ENCODE measurements at places on chromosomes 16 and 17.

DNA sequence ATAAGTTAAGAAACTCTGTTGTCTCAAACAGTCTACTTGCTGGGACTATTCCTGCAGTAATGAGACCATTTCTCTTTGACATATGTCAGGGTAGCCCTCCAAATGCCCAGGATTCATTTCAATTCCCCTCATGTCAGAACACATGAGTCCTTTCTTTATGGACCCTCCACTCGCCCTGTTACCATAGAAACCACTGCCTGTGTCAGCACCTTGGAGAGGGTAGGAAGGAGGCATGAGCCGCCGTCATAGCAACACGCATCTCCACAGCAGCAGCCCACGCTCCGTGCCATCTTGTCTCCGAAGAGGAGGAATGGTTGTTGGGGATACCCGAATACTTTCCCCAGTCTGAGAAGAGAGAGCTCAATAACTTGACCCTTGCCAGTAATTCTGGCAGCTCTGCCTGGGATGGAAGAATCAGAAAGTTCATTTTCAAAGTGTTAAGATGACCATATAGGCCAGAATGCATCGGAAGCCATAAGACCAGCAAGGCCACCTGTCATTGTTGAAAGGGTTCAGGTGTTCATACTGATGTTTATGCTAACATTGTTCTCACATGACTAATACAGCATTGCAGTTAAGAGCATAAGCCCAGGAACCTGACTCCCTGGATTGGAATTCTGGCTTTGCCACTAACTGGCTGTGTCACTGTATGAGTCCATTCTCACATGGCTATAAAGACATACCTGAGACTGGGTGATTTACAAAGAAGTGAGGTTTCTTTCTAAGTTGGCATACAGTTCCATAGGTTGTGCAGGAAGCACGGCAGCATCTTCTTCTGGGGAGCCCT lies 141.3 kb downstream of the ABCC12 start:
- no peak for DNase-seq

- DNase-seq = no peak
These were observed 68.0 kb downstream of the AATF start for GRCh38 chr17:37016780-37017179.

- no peak for DNase-seq
These were observed 185.0 kb downstream of the NTN1 start for GRCh38 chr17:9206410-9206703.

- no peak for DNase-seq
These were observed 286.1 kb upstream of the PMFBP1 start for GRCh38 chr16:72458035-72458434.

GRCh38 chr17:2875608-2876007 lies 79.4 kb downstream of the RAP1GAP2 start:
- no peak for DNase-seq

GRCh38 chr16:30662449-30662848 lies 4.2 kb downstream of the FBRS start:
- DNase-seq = no peak

DNA sequence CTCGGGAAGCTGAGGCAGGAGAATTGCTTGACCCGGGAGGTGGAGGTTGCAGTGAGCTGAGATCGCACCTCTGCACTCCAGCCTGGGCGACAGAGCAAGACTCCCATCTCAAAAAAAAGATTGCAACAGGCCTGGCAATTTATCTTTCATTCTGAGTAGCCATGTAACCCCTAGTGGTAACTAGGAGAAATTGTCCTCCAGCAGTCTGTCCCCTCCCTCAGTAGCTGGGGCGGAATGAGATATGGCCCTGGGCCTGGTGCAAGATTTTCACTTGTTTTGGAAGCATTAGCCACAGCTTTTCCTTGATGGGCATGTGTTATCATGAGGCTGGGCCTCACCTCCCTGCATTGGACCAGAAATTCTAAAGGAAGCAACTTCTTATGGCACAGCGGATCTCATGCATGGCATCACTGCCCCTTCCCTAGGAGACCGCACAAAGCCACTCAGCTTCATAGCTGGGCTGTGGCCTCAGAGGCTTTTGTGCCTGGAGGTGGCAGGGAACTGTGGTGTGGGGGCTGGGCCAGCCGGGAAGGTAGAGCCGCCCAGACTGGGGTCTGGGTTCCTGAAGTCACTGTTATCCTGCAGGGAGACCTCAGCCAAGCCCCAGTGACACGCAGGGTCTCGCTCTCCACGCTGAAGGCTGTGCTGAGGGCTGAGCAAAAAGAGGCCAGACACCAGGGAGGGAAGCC lies 13.4 kb downstream of the NATD1 start:
- peak; percentile 20 for DNase-seq

DNA sequence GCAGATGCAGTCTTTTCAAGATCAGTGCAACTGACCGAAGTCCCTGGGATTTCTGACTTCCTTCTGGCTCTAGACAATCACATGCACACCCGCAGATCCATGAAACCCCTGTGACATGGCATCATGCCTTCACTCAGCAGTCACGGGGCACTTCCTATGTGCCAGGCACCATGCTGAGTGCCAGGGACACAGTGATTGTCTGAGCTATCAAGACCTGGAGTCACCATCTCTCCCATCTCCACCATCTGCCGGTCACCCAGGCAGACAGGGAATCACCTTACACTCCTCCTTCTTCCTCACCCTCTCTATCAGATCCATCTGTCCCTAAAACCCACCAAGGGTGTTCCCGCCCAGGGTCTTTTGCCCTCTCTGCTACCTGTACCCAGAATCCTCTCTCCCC lies 5.3 kb downstream of the BEAN1 start:
- DNase-seq = no peak

- DNase-seq = no peak
These were observed 9.6 kb upstream of the DLX4 start for GRCh38 chr17:49959183-49959935.
